ENCODE measurements at places on chromosomes 6 and 20.

GRCh38 chr6:75849329-75850025 lies 100.4 kb downstream of the MYO6 start:
- DNase-seq: no peak

- DNase-seq: no peak
Observed at GRCh38 chr20:38290829-38291814, 12.8 kb upstream of the BPI start.

DNA sequence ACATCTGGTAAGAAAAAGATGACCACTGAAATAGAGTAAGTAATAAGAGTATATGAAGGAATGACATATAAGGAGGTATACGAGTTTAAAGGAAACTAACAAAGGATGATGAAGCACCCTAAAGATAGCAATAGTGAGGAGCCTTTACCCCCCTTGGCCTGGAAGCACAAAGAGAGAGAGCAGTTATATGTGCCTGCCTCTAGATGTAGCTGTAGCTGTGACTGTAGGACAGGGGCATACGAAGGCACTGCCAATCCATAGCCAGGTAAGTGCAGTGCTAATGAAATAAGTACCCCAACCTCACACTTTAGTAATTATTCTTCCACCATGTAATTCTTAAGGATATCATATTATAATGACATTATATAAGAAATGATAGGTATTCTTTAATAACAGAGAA lies 90.1 kb upstream of the FKBP1C start:
- DNase-seq: no peak

- no peak for DNase-seq
Observed at GRCh38 chr6:43979525-43979924, 147.7 kb downstream of the MRPL14 start.

GRCh38 chr20:1390581-1391403 lies 2.1 kb downstream of the FKBP1A start:
- no peak for DNase-seq
